ENCODE measurements at places on chromosomes 7 and 10.
A peak's percentile ranks its signal among the peaks of the same experiment; 100 is the strongest.

- no peak for DNase-seq
These were observed 74.4 kb downstream of the TNS3 start for GRCh38 chr7:47507522-47507921.

- no peak for DNase-seq
These were observed 2.1 kb upstream of the ADD3 start for GRCh38 chr10:110005719-110006118.

DNA sequence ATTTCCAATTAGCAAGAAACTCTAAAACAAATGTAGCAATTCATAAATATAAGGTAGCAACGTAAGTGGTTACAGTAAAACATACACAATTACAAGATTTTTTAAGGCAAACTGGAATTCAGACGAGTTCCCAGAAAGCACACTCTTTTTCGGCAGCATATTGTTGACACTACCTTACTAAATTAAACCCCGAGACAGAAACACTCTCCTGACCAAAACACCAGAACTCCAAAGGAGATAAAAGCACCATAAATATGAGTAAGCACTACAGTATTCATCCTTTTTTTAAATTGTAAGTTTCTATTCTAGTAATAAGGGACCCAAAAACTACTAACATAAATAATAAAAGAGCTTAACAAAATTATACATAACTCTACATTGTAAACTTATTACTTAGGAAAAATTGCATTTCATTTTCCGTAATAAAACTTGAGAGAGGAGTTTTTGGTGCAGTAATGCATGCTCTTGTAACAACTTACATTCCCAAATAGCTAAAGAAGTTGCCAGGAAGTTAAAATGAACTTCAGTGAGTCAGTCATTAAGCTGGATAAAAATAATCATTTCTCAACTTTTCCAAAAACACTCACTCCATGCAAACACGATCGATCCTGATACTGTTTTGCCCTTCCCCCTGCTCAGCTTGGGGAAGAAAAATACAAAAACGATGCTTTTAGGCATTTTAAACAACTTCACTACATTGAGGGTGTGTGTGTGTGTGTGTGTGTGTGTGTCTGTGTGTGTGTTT, 2.0 kb downstream of the PIP4K2A start:
- no peak for DNase-seq

DNA sequence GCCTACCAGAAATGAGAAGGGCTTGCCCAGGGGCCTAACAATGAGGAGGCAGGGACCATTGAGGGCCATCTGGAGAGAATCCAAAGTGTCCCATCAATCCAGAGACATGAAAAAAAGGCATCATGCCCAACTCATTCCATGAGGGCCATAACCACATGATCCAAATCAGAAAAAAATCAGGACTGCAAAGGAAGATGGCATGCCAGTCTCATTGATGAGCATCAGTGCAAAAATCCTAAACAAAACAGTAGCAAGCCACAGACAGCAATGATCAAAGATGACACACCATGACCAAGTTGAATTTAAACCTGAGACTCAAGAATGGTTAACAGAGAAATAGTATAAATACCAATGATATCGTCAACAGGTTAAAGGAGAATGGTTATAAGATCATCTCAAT, 7.0 kb upstream of the CYP3A4 start:
- DNase-seq, result no peak

- no peak for DNase-seq
These were observed 16.6 kb downstream of the ESYT2 start for GRCh38 chr7:158812684-158813083.

DNA sequence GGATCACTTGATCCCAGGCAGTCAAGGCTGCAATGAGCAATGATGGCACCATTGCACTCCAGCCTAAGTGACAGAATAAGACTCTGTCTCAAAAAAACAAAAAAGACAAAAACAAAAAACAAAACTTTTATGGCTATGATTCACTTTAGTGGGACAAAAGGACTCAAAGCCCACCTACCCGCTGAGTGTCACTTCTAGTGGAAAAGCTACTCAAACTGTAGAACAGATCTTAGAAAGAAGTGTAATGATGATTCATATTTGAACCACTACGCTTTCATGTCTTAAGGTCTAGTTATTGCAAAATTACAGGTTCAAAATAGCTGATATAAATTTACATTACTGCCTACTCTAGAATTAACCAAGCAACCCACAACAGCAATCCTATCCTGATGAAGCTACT, 47.1 kb upstream of the OTUD1 start:
- no peak for DNase-seq

DNA sequence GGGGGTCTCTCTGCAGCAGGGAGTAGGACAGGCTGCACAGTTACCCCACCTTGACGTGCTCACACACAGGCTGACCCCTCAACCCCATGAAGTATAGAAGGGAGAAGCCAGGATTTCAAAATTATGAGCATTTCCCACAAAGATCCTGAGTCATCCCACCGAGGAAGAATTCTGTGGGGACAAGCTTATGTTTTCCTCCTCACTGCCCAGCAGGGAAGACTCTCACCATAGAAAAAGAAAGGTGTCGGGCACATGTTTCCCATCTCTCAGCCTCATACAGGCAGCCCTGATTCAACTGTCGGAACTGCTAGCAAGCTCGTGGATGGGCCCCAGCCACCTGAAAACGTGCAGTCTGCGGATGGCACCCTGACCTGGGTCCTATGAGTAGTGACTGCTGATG, 499.7 kb upstream of the MKI67 start:
- DNase-seq, result no peak

DNA sequence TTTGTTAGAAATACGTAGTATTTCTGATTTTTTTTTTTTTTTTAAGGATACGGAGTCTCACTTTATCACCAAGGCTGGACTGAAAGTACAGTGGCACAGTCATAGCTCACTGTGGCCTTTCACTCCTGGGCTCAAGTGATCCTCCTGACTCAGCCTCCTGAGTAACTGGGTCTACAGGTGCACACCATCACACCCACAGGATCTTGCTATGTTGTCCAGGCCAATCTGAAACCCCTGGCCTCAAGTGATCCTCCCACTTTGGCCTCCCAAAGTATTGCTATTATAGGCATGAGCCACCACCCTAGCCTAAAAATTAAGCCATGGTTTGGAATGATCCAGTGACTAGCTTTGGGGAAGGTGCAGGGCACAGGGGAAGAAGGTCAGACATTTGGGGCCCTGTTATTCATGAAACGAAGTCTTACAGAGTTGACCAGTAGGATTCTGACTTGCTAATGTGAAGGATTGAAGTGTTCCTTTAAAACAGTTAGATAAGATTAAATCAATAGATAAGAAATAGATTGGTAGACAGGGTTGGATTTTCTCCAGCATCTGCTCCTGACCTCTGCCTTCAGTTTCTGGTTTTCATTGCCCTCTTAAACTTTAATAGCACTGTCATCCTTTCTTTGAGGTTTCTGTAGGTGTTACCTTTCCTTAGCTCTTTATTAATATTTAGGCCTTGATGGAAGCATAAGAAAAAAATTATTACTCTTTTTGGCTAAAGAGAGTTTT, 121.6 kb downstream of the LRRC4 start:
- DNase-seq, result no peak

GRCh38 chr10:96034625-96035024, 8.8 kb upstream of the CCNJ start:
- no peak for DNase-seq

- DNase-seq, result peak; percentile 48
These were observed 965 bp downstream of the ZCCHC24 start for GRCh38 chr10:79444199-79445119.

DNA sequence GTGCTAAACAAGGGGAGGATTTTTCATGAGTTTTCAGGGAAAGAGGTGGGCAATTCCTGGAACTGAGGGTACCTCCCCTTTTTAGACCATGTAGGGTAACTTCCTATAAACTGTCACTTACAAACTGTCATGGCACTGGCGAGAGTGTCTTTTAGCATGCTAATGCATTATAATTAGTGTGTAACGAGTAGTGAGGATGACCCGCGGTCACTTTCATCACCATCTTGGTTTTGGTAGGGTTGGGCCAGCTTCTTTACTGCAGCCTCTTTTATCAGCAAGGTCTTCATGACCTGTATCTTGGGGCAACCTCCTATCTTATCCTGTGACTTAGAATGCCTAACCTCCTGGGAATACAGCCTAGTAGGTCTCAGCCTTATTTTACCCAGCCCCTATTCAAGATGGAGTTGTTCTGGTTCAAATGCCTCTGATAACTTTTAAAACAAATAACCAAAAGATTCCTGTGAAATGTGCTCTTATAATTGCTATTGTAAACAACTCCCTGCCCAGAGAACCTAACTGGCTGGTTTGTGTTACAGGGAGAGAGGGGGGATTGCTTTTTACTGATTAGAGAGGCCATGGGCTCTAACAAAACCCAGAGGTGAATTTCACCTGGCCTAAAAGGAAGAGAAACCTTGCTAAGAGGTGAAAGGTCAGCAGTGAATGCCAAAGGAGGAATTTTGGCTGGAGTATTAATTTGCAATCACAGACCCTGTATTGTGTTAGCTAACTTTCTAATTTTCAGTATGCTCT, 64.3 kb downstream of the EEPD1 start:
- no peak for DNase-seq

DNA sequence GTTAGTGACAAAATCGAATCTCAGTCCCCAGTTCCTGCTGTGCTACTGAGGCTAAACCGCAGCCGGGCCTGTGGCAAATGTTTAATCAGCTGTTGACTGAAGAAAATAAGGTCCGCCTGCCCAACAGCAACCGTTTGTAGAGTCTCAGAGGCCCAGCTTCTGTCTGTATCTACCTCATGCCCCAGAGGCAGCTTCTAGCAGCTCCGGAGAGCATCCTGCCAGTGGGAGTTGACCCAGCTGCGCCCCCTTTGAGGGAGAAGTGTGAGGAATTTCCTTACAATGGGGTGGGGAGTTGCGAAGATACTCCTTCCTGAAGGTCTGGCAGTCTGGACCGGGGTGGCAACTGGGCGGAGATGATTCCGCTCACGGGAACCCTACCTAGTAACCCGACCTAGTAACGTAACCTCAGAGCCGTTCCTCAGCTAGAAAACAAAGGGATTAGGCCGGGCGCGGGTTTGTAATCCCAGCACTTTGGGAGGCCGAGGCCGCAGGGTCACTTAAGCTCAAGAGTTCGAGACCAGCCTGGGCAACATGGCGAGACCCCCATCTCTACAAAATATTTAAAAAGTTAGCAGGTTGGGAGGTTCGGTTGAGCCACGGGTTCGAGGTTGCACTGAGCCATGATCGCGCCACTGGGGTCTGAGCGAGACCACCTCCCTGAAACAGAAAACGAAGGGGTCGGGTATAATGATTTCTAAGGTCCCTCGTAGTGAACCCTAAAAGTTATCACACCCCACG, 846 bp upstream of the ZNF775 start:
- no peak for DNase-seq

DNA sequence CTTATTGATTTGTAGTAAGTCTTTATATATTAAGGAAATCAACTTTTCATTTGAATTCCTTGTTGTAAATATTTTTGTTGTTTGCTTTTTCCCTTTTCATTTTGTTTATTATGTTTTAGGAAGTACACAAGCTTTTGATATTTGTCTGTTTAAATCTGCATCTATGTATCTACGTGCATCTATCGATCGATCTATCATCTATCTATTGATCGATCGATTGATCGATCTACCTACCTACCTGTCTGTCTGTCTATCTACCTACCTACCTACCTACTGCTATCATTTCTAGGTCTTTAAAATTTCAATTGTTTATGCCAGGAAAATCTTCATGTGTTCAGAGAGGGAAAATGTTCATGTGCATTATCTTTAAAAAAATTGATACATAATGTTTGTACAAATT, 216.8 kb upstream of the MTPN start:
- no peak for DNase-seq

GRCh38 chr7:128053023-128053422, 21.8 kb upstream of the LRRC4 start:
- no peak for DNase-seq

GRCh38 chr10:122130474-122131110, 140.5 kb upstream of the BTBD16 start:
- no peak for DNase-seq

DNA sequence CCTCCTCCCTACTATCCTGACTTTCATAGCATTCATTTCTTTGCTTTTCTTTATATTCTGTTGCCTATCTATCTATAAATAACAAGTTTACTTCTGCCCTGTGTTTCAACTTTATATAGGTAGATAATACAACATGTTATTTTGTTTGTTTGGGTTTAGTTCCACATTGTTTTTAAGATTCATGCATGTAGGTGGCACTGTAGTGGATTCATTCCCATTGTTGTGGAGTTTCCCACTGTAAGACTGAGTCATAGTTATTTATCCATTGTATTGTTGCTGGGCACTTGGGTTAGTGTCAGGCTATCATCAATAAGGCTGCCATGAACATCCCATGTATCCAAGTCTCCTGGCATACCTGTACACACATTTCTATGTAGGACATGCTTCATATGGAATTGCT, 127.7 kb downstream of the ARHGAP22 start:
- no peak for DNase-seq

- no peak for DNase-seq
These were observed 527.4 kb downstream of the DNAJB6 start for GRCh38 chr7:157863906-157864810.

- peak; percentile 14 for DNase-seq
These were observed 59.4 kb upstream of the FRMD4A start for GRCh38 chr10:14389981-14390590.

- DNase-seq, result no peak
These were observed 323.7 kb upstream of the IGFBP3 start for GRCh38 chr7:46244757-46245156.

DNA sequence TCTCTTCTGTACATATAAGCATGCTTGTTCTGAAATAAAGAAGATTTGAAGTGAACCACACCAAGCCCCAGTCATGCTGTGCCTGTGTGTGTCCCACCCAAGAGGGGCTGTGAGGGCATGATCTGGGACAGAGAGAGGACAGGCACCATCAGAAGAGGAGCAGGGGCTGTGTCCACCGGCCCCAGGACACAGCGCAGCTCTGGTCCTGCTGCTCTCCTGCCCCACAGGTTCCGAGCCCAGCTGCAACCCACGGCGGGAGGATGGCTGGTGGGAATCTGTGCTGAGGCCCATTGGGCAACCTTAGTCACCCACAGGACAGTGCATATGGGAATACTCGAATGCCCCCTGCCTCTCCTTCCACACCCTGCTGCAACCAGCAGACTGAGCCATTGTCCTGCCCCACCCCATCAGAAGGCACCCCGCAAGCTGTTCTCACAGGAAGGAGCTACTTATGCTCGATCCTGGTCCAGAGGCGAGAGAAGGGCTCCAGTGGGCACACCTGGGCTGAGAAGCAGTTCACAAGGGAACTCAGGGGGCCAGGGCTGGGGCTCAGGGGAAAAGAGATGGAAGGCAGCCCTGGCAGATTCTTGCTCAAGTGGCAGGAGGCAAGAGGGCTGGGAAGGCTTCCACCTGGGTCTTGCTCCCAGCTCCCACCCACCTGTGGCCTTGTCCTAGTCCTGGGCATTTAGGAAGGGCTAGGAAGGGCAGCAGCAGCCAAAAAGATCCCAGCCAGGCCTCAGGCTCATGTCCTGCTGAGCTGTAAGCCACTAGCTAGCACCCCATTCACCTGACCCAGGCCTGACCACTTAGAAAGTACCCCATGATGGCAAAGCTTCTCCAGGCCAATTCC, 31.9 kb downstream of the LDB3 start:
- DNase-seq, result no peak

GRCh38 chr10:29130190-29130673, 158.6 kb upstream of the LYZL1 start:
- no peak for DNase-seq

- DNase-seq, result no peak
These were observed 38.4 kb downstream of the EEPD1 start for GRCh38 chr7:36191292-36191920.

- no peak for DNase-seq
These were observed 10.9 kb downstream of the CDCA7L start for GRCh38 chr7:21934808-21935207.

GRCh38 chr10:95273393-95274312, 17.1 kb downstream of the PDLIM1 start:
- no peak for DNase-seq

- no peak for DNase-seq
These were observed 59.4 kb downstream of the WDR37 start for GRCh38 chr10:1115607-1115955.

GRCh38 chr7:128358233-128358632, 3.3 kb downstream of the PRRT4 start:
- no peak for DNase-seq

Data from GM19239 (cell line).